ENCODE measurements at places on chromosomes 12 and 14.
A peak's percentile ranks its signal among the peaks of the same experiment; 100 is the strongest.

- DNase-seq, result no peak
These were observed 921.8 kb downstream of the BCL11B start for GRCh38 chr14:98350213-98350612.

DNA sequence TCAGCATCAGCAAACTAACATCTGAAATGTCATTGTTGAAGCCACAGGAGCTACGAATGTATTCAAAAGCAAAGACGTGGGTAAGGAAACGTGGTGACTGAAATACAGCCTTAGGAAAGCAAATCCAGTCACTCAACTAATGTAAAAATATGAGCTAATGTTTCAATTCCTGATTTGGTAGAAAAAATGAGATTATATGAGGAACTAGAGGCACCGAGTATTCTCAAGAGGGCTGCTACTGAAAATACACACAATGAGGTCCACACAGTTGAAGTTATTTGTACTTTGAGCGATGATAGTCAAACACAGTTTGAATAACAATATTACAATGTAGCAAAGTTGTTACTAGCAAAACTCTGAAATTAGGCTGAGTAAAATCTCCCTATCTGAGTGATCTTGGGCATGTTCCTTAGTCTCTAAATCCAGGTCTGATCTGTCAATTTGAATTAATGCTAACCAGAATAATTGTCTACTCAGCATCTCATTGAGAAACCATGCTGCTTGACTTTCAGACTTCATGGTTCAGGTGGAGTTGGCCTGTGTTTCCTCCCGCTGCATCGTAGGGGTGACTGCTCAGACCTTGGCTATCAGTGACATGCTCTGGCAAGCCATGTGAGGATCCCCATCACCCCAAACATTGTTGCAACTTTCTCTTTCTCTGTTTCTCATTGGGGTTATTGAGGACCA lies 467.1 kb upstream of the SOX5 start:
- no peak for DNase-seq

- DNase-seq, result peak; percentile 96
These were observed 413.0 kb downstream of the PCNX1 start for GRCh38 chr14:71320107-71320733.

DNA sequence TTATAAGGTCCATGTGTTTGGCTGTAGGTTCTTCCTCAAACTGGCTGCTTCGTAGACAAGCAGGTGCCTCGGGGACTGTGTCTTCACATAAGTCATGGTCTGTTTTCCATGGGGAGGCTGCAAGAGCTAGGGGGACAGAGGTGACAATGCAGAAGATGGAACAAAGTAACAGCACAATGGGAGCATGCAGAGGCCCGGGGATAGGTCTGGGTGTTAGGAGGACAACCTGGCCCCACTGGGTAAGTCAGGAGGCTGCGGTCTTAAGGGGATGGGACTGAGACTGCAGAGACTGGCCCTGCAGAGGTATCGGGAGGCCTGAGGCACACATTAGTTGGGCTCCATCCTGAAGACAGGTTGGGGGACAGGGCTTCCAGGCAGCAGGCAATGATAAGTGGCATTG lies 88.9 kb downstream of the NTF3 start:
- no peak for DNase-seq

GRCh38 chr14:89371585-89372511 lies 45.2 kb downstream of the FOXN3 start:
- no peak for DNase-seq

- no peak for DNase-seq
These were observed 38.9 kb upstream of the IL22 start for GRCh38 chr12:68292151-68292943.

GRCh38 chr12:26608273-26608672 lies 224.7 kb downstream of the ITPR2 start:
- DNase-seq, result no peak

DNA sequence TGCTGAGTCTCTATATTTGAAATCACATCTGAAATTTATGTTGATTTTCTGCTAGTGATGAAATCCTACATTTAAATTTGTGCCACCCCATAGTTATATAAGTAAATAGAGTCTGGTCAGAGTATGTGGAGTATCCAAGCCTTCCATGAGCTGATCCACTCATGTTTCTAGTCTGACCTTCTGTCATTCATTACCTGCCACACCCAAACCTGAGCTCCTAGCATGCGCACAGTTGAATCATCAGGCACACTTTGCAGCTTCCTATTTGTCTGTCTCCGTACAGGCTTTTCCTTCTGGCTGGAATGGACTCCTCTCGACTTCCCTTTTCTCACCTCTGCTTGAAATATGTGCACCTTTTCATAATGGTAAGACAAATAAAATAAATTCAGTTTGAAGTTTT lies 45.3 kb upstream of the LRIG3 start:
- DNase-seq, result no peak

- peak; percentile 44 for DNase-seq
These were observed 74.2 kb downstream of the NOC4L start for GRCh38 chr12:132218527-132218875.

DNA sequence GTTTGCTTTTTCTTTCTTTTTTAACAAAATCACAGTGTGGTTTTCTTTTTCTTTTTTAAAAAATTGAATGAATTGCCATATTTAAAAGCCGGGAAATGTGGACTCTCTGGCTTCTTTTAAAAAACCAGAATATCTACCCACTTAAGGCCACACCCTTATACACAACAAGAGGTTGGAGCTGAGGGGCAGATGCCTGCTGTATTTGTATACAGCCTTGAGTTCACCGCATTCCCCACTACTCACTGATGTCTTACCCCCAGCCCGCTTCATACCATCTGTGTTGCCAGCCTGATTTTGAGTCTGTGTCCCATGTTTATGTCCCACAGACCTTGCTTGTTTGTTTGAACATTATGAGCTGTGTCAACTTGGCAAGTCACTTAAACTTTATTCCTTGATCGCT lies 14.3 kb downstream of the JDP2 start:
- DNase-seq, result no peak

GRCh38 chr12:88153959-88154358 lies 11.9 kb downstream of the TMTC3 start:
- peak; percentile 67 for DNase-seq

DNA sequence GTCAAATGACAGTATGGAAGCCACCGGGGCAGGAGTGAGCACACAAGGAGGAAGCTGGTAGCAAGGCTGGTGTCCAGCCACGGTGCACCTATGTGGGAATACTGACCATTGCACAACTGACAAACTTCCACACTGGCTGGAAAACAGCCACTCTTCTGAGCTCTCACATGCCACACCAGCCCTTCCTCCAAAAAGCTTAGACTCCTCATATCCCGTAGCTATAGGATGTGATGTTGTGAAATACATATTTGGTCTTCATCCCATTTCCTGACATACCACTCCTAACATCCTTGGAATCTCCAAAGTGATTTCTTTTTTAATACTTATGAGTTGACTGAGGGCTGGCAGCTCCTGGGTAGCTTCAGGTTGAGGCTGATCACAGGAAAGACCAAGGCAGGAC lies 103.6 kb downstream of the NTF3 start:
- DNase-seq, result no peak

- DNase-seq, result no peak
These were observed 35.9 kb downstream of the ACADS start for GRCh38 chr12:120761519-120761934.

DNA sequence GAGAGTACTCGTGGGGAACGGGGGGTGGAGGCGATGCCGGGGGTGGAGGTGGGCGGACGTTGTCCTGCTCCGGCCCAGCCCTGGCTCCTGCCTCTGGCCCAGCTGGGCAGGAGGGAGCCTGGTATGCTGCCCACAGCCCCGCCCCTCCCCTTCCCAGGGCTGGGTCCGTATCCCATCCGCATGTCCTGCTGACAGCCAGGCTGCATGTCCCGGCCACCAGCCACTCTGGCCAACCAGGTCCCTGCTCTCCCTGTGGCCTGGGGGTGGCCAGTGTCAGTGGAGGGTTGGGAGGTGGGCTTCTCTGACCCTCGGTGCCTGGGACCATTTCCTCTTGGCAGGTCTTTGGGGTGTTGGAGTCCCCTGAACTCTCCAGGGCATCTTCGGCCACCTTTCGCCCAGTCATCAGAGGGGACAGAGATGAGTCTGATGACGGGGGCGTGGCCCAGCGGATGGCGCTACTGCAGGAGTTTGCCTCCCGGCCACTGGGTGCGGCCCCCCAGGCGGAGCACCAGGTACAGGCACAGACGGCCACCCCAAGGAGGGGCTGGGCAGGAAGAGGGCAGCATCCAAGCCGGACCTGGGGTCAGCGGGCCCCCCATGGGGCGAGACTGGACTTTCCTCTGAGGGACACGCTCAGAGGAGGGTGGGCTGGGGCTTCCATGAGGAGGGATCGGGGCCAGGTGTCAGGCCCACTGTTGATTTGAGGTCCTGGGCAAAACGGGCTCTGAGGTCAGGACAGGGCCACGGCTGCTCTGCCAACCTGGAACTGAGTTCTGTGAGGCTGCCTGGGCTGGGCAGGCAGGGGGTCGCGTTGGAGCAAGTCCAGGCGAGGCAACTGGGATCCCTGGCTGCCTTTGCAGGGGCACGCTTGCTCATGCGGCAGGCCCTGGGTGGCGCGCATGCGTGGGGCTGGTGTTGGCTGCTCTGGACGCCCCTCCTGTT lies 20.2 kb downstream of the CEP170B start:
- no peak for DNase-seq

GRCh38 chr14:103867020-103867419 lies 19.6 kb upstream of the PPP1R13B start:
- DNase-seq, result no peak

- no peak for DNase-seq
These were observed 42.6 kb downstream of the TRAF3 start for GRCh38 chr14:102819747-102820330.

GRCh38 chr14:69376439-69376838 lies 21.7 kb downstream of the ERH start:
- DNase-seq, result no peak

- peak; percentile 54 for DNase-seq
These were observed 117.1 kb downstream of the PRKCH start for GRCh38 chr14:61438497-61438859.

- no peak for DNase-seq
These were observed 14.0 kb upstream of the FBXO33 start for GRCh38 chr14:39446131-39446744.

DNA sequence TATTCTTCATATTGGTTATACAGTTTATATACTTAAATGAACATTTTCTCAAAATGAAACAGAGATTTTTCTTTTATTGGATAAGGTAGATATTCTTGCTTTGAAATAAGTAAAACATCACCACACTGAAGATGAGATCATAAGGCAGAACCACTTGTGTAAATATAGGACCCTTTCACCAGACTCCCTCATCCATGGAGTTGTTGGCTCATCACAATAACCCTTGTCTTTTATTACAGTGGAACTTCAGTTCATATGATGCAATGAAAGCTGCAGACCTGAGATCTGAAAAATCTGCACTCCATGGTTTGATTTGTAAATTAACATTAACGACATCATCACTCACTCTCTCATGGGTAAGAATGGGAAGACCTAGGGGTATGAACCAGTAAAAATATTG lies 51.9 kb upstream of the DBX2 start:
- no peak for DNase-seq

- no peak for DNase-seq
These were observed 586 bp downstream of the TTC6 start for GRCh38 chr14:37595809-37596621.

GRCh38 chr12:74105434-74105833 lies 432.2 kb upstream of the ATXN7L3B start:
- DNase-seq, result no peak

- peak; percentile 94 for DNase-seq
These were observed 1.1 kb downstream of the YY1 start for GRCh38 chr14:100239840-100240667.

- DNase-seq, result no peak
These were observed 130.0 kb downstream of the SLC15A4 start for GRCh38 chr12:128693771-128694170.

DNA sequence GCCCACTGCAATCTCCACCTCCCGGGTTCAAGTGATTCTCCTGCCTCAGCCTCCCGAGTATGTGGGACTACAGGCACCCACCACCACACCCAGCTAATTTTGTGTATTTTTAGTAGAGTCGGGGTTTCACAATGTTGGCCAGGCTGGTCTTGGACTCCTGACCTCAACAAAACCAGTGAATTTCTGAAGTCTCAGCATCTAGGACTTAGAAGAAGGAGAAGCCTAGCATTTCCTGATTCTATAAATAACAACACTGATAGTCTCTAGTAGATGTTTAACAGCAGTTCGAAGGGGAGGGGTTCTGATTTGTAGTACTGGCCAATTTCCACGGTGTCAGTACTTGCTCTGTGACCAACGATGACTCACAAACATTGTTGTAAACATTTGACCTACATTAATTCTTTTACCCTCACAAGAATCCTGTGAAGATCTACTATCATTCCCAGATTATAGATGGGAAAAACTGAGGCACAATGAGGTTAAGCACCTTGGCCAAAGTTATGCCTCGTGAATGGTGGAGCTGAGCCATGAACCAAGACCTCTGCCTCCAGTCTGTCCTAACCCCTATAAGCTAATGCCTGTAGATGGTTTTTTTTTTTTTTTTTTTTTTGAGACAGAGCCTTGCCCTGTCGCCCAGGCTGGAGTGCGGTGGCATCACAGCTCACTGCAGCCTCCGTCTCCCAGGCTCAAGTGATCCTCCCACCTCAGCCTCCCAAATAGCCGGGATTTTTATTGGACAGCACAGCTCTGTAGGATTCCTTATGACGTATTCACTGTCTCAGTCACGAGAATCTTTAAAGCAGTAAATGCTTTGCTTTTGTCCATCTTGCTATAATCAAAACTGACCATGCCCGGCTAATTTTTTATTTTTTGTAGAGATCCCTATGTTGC lies 5.2 kb downstream of the P2RX4 start:
- peak; percentile 74 for DNase-seq

DNA sequence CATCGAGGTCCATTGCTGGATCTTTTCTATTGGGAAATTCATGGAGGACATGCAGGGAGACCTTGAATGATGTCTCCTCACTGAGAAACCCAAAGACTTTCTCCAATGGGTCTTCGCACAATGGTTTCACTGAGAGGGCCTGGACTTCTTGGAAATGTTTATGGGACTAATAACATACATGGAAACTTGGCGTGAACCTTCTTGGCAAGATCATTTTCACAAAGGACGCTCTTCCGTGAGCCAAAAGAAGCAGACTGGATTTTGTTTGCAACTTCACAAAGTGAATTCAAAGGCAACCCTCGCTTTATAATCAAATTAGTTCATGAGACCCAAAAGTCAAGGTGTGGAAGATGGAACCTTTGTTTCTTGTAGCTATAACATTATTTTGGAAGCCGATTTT lies 154.4 kb downstream of the TMEM132C start:
- DNase-seq, result no peak

DNA sequence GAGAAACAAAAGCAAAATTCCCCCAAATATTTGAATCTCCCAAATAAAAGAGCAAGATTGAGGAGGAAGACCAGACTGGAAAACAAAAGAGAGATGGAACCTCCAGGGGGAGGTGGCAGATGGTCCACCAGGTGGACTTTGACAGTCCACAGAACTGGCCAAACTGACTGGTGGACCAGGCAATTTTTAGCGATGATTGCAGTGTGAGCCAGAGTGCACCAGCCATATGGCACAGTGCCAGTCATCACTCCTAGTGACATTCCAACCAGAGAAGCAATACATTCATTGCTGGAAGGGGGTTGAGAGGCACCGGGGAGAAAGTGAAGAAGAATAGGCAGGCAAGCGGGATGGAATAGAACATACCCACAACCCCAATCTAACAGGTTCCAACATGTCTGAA lies 182.9 kb downstream of the EXOC5 start:
- DNase-seq, result no peak
